T-helper 2 cell treated with Interferon-gamma antibody and Interleukin-4, amounts not matched to agents 5 μg/mL and 100 μg/mL, for 36 hours (primary cell): ENCODE measurements at places on chromosomes 5 and 9.

DNA sequence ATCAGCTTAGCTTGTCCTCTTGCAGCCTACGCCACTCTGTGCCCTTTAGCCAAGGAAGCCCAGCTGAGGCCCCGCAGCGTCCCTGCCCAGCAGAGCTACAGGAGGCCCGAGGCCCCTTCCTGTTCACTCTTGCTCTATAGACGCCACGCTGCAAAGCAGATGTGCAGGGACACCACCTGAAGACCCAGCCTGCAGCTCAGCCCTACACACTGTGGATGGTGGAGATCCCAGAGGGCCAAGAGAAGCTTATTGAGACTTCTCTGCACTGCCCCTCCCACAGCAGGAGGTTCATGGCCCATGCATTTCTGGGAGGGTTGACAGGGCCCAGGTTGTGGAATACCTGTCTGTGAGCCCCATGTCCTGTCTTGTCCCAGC is 33.6 kb downstream of the IRF1 start:
- no peak for DNase-seq

GRCh38 chr9:130824643-130825350 is 10.3 kb upstream of the ABL1 start:
- DNase-seq = no peak

DNA sequence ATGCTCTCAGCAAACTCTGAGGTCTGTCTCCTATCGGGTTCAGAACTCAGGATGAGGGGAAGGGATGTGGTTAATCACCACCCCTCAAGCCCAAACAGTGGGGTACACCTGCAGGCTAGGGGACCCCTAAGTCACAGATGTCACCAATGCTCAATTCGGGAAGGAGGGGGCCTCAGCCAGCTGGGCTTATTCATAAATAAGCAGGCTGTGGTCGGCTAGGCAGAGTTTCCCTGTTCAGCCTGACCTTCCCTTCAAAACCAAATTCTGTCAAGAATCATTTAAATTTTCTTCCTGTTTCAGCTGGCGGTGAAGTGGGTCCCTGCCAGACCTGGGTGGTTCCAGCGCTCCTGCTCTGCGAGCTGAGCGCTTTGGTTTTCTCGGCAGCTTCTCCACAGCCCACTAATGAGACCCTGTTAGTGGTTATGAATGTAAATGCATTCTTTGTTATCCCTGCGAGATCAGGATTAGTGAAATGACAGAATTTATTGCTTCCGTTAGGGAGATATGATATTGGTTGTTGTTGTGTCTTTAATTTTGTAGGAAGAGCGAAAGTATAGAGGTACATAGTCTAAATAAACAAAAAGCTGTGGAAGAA is 68.3 kb downstream of the AK8 start:
- DNase-seq = no peak

- no peak for DNase-seq
These were observed 19.7 kb upstream of the F2R start for GRCh38 chr5:76696251-76696650.

DNA sequence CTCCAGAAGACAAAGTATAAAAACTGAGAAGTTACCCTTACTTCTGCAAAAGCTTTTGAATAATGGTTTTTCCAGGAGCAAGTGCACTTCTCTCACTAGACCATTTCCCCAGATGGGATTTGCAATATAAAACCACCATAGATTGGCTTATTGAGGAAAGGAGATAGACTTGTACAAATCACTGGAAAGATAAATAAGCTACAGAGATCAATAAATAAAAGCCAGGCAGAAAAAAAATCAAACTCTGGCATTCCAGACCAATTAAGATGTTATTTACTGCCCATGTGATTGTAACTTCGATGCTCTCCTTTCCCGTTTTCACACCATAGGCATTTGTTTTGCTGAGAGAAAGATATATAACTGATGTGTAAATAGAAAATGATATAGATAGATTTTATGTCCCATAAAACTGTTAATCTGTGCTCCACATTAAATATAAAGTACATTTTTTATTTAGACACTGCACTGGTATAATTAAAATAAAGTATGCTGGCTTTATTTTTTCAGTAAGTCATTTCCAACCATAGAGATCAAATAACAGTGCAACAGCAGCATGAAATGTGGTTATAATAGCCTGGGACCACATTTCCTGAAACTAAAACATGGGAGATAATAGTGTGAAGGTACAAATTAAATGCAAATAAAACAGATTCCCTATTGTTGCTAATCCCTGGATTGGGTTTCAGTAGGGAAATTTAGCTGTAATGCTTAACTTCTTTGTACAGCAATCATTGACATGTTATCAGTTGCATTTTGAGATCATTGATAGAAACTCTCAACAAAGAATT is 177.7 kb downstream of the NR2F1-AS1 start:
- no peak for DNase-seq

- no peak for DNase-seq
These were observed 33.1 kb downstream of the GTF3C4 start for GRCh38 chr9:132703336-132703735.

DNA sequence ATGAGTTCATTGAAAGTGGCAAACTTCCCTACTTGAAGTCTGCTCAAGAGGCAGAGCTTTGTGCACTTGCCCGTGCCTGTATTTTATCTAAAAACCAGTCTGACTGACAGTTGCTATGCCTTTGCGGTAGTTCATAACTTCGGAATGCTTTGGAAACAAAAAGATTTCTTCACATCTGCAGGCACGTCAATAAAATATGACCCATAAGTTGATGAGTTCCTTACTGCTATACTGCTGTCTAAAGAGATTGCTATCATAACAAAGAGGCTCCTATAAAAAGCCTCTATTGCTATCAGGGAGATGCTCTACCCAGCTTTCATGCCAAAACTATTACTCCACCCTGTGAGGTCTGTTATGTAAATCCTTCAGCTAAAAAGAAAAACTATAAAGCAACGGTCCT is 25.4 kb upstream of the RNF20 start:
- DNase-seq = no peak

DNA sequence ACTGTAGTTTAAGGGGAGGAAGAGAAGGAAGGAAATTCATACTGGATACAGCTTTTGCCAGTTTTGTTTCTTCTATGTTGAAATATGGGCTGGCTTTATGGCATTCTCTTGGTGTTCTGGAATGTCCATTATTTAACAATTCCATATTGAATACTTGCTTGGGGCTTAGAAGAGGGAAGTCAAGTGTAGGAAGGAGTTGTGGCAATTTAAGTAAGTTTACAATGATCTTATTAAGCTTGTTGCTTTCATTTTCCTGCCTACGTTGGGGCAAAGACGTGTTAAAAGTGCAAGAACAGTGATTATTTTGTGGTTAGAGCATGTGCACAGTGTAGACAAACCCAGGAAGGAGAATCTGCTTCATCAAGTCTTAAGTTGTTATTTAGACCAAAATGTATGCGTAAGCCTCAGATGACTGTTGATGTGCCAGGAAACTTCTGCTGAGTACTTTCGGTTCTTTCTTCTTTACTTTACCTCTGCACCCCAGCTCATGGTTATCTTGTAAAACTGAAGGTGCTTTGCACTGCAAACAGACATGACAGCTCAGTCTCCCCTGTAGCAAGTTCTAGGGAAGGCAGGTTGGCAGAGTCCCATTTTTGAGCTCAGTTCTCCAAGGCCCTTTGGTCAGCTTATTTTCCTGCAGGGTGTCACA is 75.8 kb downstream of the F2RL2 start:
- DNase-seq = peak; percentile 65

- peak; percentile 30 for DNase-seq
These were observed 31.2 kb downstream of the HMGCS1 start for GRCh38 chr5:43281840-43282658.

DNA sequence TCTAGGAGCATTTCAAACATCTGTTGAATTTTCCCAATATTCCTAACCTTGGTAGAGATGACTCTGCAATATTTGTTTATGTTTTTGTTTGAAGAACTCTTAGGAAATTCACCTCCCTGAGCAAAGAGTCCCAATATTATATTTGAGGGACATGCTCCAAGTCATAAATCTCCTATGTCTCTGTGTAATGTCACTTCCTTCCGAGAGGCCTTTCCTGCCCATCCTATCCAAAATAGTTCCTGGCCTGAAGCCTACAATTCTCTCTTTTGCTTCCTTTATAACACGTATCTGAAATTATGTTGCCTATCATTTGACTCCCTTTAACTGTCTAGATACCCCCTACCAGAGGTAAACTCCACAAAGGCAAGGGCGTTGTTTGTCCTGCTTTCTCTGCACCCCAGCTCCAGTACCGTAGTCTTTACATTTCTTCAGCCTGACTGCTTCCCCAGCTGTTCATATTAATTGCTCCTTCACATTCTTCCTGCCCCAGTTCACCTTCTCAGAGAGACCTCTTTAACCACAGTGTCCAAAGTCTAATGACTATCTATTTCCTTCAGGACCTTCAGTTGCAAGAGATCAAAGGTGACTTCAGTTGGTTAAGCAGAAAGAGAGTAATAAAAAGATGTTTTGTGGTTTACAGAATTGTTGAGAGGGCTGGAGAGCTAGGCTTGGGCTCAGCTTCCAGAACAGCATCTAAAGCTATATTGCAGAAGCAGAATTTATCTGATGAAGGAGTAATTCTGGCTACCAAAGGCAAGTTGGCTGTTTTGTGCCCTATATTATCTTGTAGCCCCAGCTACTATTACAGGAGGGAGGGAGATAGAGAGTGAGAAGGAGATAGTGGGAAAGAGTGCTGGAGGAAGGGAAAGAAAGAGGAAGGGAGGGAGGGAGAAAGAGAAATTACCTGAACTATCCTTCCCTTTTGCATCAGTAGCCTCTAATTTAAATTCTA is 109.3 kb upstream of the TMEM161B start:
- DNase-seq = no peak

DNA sequence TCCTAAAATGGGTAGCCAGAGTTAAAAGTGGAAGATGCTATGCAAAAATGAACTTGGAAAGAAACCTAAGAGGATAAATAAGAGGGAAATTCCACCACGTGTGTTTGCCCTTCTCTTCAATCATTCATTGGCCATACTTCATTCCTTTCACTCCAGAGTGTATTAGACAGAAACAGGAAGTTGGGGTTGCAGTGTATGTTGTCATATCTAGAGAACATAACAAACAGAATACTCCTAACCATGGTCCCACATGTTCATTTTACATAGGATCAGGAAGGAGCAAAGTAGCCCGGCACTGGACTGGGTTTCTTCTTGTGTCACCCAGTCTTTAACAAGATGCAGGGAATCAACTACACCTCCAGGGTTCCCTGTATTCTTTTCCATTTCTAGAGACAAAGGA is 7.6 kb upstream of the GPBP1 start:
- no peak for DNase-seq

GRCh38 chr5:58988938-58989337 is 406.1 kb downstream of the RAB3C start:
- no peak for DNase-seq

GRCh38 chr5:92455011-92455410 is 1071.9 kb upstream of the ARRDC3 start:
- no peak for DNase-seq

GRCh38 chr9:123669346-123669745 is 260.6 kb downstream of the DENND1A start:
- DNase-seq = no peak

DNA sequence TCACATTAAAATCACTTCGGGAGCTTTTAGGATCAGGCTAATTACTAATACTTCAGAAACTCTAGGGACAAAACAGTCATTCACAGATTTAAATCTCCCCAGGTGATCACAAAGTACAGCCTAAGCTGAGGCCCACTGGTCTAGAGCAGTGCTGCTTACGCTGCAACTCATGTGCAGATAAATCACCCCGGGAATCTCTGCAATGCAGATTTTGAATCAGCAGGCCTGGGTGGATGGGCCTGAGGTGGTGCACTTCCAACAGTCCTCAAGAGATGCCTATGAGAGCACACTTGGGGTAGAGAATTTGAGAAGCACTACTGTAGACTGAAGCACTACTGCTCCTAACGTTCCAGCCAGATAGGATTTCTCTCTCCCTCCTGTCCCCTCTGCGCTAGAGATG is 28.4 kb downstream of the CSF1R start:
- DNase-seq = no peak

DNA sequence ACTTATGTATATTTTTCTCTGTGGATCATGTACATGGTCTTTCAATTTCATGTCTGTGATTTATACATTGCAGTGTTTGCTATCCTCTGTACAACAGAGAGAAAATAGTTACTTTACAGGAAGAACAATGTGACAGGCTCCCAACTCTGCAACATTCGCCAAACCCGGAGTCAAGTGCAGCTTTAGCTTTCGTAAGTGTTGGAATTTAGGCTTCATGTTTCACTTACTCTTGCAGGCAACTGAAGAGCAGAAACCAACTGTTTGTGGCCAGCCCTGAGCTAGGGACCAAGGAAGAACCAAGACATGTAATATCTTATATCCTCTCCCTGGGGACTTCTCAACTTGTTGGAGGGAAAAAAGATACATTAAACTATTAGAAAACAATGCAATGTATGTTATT is 147.9 kb downstream of the C5orf15 start:
- DNase-seq = no peak

DNA sequence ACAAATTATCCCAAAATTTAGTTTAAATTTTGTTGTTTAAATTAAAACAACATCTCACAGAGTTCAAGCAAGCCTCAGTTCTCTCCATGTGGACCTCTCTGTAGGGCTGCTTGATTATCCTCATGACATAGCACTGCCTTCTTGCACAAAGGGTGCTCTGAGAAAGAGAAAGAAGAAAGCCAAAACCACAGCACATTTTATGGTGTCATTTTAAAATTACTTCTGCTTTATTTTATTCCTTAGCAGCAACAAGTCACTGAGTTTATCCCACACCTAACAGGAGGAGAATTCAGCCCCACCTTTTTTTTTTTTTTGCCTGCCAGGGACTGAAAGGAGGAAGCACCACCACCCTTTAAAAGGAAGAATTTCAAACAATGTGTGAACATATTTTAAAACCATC is 12.8 kb upstream of the KCNV2 start:
- DNase-seq = no peak

DNA sequence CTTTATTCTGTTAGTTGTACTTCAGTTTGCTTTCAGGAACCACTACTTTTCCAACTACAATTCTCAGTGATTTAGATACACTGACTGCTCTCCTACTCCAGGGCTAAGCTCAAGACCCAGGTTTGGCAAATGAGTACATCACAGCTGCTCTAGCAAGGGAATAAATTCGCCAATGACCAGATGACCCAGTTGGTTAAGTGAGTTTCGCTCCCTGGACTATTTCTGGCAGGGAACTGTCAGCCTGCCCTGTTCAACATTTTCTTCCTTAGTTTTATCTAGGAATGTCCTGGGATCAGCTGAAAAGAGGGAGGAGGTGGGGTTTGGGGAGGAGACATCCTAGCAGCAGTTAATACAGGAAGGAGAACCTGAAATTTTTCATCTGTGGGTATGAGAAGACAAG is 6.4 kb upstream of the STARD4 start:
- no peak for DNase-seq

DNA sequence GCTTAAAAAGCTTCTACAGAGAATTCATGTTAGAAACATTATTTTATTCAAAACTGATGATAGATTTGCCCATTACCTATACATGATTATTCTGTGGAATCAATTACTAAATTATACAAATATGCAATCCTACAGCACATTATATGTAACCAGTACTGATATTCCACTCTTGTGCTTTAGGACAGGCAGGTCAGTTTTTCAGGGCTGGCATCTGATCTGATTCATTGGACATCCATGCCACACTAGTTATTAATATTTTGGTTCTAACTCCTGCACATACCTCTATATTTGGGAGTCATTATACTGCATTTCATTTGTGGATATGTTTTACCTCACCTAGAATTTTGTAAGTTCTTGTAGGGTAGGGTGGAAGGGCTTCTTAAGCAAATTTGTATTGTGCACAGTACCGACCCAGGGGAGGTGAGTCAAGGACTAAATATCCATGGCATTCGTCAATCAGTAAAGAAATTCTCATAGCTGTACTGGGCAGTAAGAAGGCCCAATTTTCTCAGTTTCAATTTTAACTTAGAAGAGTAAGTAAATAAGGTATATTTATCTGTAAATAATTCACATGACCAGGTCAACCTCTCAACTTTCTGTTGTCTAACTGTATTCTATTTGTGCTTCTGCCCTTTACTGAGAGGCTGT is 33.5 kb downstream of the ELOVL7 start:
- DNase-seq = no peak
